ENCODE measurements at places on chromosomes 16 and 17.
A peak's percentile ranks its signal among the peaks of the same experiment; 100 is the strongest.

DNA sequence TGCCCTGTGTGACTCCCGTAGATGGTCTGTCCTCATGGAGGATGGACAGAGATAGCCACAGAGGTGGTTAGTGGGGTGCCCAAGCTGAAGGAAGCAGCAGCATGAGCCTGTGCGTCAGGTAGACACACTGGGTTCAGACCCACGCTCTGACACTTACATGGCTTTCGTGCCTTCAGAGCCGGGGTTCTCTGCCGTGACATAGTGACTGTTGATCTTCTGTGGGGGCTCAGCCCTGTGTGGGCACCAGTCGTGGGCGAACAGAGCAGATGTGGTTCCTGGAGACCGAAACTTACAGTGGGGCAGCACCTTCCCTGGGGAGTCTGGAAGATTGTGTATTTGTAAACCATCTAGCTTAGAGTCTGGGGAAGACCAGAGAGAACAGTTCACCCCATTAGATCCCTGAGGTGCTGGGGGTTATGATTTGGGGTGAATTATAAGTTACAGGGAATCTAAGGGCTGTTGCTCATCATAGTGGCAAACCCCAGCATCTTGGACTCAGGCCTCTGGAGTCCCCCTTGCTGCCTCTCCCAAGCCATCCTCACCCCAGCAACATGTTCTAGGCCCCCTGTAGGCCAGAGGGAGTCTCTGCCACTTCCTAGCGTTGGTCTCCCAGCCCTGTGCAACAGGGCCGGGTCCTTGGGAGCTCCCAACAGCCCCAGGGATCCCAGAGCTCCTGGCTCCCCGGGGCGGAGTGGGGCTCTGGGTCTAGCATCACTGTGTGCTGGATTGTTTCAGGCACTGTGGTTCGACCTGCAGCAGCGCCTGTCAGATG is 28.6 kb downstream of the NECAB2 start:
- DNase-seq = no peak

GRCh38 chr17:33567223-33567622 is 274.1 kb upstream of the ASIC2 start:
- no peak for DNase-seq

- DNase-seq = peak; percentile 73
Measured at GRCh38 chr16:21952040-21952792, 945 bp upstream of the UQCRC2 start.

DNA sequence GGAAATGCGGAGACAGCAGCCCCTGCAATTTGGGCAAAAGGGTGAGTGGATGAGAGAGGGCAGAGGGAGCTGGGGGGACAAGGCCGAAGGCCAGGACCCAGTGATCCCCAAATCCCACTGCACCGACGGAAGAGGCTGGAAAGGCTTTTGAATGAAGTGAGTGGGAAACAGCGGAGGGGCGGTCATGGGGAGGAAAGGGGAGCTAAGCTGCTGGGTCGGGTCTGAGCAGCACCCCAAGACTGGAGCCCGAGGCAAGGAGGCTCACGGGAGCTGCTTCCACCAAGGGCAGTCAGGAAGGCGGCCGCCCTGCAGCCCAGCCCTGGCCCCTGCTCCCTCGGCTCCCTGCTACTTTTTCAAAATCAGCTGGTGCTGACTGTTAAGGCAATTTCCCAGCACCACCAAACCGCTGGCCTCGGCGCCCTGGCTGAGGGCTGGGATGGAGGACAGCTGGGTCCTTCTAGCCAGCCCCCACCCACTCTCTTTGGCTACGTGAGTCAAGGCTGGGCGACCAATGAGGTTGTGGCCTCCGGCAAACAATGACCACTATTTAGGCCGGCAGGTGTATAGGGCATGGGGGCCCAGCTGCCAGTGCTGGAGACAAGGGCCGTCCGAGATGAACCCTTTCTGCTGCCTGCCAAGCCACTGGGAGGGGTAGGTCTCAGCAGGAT is 507 bp downstream of the SERPINF1 start:
- no peak for DNase-seq

DNA sequence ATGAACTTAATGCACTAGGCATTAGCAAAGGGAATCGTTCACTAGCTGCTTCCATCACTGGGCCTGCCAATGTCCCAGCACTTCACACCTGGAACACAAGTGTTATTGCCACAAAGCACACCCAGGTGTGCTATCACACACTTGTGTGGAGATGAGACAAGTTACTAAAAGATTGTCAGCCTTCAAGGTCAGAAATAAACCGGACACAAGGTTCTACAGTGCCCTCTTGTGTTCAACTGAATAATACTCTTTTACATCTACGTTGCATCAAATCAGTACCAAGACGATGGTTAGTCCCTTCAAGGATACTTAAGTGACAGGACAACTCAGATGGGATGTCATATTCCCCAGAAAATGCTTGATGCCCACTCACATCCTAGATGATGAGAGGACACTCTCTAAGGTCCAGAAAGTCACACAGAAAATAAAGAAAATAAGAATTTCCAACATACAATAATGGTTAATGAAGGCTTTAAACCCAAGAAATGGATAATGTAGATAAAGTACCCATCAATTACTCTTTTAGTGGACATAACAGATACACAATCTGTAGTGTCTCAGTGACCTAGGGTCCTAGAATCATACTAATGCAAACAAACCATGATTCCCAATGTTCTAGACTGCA is 16.4 kb upstream of the GLG1 start:
- peak; percentile 64 for DNase-seq

GRCh38 chr17:36791942-36792475 is 145.3 kb upstream of the LHX1 start:
- DNase-seq = no peak
